ENCODE measurements at places on chromosomes 3 and 15.

DNA sequence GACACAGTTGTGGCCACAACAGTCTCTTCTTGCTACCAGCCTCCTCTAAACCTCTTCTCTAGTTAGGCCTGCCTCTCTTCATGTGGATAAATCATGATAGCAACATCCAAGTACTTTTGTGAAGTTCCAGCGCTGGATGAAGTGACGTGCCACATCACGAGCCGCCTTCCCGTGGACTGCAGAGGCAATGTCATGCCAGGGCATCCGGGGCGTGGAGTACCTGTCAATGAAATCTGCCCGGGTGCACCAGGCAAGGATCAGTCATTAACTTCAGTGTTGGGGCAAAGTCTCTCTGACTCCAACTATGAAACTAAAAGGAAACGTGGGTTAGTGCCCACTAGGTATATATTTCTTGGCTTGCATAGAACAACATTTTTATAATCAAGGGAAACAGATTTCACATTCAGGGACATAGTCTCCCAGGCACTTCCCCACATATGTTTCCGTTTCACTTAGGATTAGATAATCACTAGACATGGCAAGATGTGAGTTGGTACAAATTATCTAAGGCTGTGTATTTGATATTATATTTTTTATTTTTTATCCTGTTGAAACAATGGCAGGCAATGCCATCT, 133.6 kb downstream of the PLD1 start:
- DNase-seq, result no peak

- no peak for DNase-seq
Observed at GRCh38 chr15:100778831-100779288, 100.8 kb upstream of the ALDH1A3 start.

DNA sequence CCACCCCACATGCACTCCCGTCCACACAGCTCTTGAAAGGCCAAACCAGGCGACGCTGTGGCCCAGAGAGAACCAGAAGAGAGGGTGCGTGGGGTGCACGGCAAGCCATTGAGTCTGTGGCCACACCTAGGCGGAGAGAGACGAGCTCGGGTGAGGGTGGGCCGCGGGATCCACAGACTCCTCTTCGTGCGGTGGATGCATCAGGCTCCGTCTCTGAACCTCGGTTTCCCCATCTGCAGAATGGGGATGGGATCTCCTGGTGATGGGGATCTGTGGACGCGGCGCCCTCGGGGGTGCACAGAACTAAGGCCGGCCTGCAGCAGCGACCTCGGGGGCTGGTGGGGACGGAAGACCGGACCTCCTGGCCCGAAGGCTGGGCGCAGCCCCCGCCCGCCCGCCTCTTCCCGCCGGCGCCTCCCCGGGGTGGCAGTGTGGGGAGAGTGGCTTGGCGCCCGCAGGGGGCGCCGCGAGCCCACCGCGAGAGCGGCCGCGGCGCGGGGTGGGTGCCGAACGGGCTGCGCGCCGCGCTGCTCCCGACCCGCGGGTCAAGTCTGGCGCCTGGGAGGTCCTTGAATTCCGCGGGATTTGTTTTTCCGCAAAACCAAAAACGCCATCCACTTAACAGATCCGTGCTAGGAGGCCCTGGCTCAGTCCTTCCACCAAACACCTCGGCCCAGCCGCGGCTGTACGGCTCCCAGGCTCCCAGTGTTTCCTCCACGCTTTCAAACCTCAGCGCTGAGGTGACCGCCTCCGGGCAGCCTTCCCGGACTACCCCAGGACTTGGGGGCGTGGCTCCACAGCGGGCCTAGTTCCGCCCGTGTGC, 13.2 kb upstream of the ADPGK start:
- no peak for DNase-seq

DNA sequence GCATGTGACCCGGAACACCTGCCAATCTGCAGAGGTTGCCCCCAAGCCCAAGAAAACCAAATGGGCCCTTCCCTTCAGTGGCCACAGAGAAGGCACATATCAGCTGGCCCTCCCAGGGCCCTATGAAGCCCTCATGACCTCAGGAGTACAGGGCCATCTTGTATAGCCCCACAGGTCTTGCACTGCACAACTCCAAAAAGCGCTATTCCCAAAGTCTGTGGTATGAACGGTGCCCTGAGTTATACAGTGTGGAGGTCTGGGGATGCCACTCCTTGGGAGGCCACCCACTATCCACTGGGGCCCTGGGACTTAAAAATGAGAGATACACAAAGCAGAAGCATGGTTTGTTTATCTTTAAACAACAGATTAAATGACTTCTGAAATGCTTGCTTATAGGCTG, 61.5 kb downstream of the CAPN7 start:
- no peak for DNase-seq

GRCh38 chr3:101065962-101066361, 72.7 kb upstream of the ABI3BP start:
- DNase-seq, result peak; percentile 83

DNA sequence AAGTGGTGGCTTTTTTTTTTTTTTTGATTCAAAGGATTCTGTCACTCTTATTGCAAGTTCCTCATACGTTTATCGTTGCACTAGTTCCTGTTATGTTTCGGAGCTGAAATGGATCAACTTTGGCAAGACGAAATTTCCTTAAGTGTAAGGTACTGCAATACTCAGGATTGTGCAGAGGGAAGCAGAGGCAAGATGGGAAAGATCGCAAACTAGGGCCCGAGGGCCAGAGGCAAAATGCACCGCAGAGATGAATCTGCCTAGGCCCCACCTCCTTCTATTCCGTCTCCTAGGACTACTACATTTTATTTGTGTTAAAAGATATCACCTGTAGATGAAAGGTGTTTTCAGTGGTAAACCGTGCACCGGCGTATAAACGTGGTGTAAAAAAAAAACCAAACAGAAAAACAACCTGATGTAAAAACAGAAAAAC, 331 bp downstream of the RNU6-1 start:
- DNase-seq, result peak; percentile 35

Data from HS-5 (cell line).